ENCODE measurements at places on chromosomes 7 and 10.

GRCh38 chr7:49522111-49522510, 251.3 kb upstream of the VWC2 start:
- DNase-seq, result no peak

DNA sequence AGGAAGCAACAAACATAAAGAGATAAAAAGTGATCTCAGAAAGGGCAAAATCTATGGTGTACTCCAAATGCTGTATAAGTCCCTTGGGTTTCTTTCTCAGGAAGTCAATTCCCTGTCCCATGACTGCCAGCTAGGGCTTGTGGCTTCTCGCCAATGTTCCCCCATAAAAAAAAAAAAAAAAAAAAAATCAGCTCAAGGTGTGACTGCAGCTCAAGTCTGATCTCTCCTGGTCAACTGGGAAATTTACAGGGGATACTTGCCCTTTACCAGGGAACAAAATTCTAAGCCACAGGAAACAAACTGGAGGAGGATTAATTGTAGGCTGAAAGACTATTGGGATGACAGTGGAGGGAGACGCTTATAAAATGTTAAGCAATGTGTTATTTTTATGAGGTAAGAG, 76.0 kb downstream of the PCGF5 start:
- no peak for DNase-seq

GRCh38 chr10:24596217-24596930, 127.3 kb downstream of the ARHGAP21 start:
- DNase-seq, result no peak

DNA sequence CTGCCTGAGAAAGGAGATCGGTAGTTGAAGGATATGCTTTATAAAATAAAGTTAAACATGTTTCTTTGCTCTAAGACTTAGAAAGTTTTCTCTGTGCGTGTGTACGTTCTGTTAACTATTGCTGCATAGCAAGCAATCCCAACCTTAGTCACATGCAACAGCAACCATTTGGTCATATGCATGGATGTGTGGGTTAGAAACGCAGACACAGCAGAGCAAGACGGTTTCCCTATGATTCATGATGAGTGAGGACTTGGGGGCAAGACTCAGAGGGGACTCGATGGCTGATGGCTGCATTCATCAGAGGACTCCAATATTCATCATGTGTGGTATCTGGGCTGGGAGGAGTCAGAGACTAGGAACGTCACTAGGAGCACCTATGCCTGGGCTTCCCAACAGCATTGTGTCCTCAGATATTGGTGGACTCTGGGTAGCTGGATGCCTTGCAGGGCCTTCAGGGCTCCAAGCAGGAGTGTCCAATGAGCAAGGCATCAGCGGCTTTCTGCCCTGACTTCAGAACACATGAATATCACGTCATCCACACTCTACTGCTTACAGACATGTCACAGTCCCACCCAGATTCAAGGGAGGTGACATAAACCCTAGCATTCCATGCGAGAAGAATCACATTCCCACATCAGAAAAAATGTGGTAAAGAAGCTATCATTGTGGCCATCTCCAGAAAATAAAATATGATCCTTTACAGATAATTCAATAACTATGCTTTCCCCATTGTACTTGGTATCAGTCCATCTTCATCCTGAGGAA, 731.2 kb downstream of the TNS3 start:
- DNase-seq, result no peak
